ENCODE measurements at places on chromosomes 3 and 15.

- no peak for DNase-seq
These were observed 556.0 kb downstream of the ROBO1 start for GRCh38 chr3:79211586-79212359.

DNA sequence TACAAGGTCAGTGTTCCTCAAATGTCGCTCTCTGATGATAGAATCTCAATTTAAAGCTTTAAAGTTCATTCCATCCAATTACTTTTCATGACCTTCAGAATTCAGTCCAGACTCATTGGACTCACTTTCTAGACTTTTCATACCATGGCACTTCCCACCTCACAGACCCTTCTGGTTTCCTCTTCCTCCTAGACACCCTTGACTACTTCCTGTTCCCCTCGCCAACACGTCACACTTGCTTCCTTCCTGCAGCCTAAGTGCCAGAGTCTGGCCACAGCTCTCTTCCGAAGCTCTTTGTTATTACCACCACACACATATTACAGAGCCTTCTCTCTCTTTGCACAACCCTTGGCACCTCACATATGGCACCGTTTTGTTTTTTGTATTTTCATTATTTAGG lies 59.1 kb upstream of the UMPS start:
- DNase-seq = peak; percentile 54

GRCh38 chr15:67098768-67099282 lies 33.4 kb downstream of the SMAD3 start:
- no peak for DNase-seq

DNA sequence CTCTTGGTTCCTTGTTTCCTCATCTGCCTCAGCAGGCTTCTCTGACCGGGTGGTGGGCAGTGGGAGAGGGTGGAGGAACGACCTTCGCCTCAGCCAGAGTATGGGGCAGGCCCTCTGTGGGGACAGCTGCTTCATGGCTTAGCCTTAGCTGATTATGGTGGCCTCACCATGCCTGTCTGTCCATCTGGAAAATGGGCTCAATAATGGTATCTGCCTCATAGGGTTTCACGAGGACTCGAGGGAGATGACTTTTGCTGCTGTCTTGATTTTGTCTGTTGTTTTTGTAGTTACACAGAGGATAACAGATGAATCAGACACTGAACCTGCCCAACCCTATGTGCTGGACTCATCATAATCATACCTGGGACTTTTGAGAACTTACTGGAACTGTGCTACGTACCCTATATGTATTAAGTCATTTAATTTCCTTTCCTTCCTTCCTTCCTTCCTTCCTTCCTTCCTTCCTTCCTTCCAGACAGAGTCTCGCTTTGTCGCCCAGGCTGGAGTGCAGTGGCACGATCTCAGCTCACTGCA lies 46.5 kb downstream of the CDC25A start:
- DNase-seq = no peak

- DNase-seq = no peak
These were observed 98.7 kb upstream of the STRIT1 start for GRCh38 chr3:155392138-155392537.

DNA sequence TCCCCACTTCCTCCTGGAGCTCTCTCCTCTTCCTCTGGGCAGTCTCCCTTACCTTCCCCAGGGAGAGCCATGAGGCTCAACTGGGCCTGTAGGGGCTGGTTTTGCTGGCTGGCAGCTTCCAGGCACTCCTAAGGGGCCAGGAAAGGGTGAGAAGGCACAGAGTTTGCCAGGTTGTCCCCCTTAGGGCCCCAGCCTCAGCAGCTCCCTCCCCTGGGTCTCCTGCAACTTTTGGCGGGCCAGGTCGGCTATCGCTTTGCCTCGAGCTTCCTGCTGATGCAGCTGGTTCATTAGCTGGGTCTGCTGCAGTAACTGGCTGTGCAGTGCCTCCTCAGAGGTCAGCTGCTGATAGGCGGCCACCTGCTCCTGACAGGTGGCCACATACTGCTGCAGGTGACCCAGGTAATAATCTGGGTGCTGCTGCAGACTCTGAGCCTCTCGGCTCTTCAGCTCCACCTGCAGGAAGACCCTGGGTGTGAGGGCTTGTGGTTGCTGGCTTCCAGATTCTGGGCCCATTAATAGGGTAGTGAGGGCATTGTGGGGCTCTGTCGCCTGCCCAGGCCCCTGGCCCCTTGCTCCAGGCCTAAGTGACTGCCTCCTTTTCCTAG lies 29.7 kb upstream of the OR4F6 start:
- DNase-seq = no peak

DNA sequence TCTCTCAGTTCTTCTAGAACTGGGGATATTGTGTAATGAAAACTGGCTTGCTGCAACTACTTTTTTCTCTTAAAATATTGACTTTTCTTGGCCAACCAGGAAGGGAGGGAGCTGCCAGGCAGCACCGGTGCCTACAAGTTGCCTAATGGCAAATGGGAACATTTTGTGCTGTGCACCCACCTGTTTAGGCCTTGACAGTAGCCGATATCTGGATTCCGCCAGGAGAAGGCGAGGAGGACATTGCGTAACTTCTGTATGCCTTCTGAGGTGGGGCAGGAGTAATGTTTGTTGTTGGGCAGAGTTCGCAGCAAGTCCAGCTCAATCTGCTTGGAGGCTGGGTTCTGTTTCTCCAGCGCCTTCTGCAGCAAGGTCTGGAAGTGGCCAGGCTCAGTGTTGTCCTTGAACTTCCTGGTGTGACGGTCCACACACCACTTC lies 64.9 kb downstream of the TBC1D2B start:
- no peak for DNase-seq

DNA sequence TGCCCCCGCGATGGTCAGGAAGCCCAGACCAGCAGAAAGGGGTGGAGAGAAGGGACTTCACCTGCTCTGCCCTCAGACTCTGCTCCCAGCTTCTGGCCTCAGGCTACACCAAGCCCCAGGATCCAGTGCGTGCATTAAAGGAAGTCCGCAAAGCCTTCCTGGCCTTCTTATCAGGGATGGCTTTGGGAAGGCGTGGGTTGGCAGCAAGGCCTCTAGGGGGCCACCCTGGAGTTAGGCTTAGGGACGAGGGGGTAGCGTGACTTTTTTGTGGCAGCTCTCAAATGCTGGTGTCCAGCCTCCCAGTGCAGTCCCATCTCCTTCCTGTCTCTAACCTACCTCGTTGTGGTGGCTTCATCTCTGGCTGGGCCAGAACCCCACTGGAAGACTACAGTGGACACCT lies 18.9 kb upstream of the RPL29 start:
- DNase-seq = no peak

DNA sequence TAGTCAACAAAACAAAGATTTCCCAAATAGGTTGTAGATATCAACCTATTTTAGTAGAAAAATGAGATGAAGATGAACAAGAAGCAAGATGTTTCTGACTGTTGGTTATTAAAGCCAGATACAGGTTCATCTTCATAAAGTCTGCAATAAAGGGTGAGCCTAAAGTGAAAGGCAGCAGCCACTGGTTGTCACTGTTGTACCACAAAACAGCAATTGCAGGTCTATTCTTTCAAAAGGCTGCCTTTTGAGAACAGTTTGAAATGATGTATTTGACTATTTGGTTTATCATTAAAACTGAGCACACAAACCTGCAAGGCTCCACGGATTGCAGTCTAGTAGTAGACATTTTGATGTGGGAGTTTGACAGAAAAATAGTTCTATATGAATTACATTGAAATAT lies 543.4 kb downstream of the GBE1 start:
- no peak for DNase-seq

- no peak for DNase-seq
These were observed 9.7 kb downstream of the GTF2E1 start for GRCh38 chr3:120752230-120752629.

- DNase-seq = no peak
These were observed 21.9 kb upstream of the ZBTB47 start for GRCh38 chr3:42631620-42632019.

DNA sequence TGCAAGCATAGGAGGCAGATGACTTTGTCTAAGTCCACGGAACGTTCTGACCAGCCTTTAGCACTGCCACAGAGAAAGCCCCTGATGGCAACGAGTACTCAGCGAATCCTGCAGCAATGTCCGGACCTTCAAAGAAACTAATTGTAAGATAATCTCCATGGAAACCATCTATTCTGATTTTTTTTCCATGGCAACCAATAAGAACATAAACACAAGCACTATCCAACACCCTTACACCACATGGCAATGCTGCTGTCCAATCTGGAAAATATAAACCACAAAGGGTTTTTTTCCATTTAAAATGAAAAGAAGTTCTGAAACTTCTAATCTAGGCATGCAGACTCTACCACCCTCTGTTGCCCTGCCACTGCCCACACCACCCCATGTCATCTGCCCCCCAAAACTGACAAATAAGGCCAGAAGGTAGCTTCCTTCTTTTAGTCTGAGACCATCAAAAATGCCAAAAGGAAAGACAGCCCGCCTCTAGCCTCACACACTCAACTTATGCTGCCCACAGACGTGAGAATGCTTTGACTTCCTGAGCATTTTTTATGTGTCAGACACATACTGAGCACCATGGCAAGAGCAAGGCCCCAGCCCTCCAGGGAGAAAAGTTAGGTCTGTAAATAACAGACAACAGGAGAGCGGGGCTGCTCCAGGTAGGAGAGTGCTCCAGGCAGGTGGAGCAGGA lies 44.5 kb downstream of the POC1A start:
- DNase-seq = no peak

DNA sequence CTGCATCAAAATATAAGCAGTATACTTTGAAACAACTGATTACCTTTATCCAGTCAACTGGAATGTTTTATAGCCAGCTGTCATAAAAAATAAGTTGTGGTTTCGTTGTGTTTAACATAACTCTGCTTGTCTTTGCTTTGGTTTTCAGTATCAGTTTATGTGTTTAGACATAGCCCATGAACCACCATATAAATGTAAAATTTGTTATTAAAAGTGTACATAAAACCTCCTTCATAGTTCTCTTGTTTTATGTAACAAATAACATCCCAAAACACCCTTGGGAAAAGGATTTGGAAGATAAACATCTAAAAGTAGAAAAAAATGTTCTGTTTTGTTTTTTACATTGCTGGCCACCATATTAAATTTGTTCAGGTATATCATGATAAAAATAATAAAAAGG lies 347.0 kb upstream of the PROK2 start:
- no peak for DNase-seq

DNA sequence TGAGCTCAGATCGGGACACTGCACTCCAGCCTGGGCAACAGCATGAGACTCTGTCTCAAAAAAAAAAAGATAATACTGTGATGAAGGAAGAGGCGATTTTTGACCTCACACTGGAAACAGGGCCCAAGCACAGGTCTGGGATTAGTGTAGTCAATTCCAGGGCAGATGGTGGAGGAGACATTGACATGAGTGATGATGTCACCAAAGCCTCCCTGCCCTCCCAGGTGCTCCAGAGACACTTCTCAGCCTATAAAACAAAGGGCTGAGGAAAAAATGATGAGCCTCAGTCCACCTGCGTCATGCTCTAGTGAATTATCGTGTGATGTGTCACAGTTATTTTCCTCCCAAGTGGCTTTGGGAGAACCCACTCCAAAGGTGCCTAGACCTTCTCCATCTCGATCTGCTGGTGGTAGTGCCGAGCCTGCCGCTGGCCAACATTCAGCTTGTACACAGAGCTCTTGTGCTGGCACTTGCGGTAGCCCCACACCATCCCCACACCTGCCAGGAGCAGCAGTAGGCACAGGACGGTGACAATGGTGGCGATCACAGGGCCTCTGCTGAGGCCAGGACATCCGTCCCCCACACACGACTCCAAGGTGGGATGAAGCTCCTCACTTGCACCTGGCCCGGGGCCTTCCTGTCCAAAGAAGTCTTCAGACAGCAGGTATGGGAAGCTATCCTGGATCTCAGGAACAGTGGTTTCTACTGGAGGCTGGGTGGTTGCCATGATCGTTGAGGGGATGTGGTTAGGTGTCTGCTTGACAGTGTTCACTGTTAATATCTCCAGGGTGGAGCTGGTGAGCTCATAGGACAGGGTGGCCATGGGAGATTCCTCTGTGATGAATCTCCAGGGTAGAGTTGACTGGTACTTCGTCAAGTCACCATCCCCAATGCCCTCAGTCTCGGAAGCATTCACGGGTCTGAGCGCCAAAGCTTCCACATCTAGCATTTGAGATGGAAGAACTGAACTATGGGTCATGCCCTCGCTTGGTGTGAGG lies 38.8 kb downstream of the CRTAP start:
- no peak for DNase-seq

DNA sequence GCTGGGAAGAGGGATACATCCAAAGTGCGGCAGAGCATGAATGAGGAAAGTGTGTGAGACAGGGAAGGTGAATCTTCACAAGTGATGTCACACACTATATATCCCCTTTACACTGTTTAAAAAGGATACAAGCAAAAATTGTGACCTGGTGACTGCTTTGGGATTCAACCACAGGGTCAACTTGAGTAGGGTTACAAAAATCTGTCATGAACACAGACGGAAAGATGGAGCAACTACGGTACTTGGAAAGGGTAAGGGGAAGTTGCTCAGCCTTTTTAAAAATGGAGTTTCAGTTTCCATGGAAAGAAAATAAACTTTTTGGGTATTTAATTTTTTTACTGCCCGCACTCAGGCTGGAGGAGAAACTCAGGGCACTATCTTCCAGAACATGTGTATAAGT lies 60.3 kb downstream of the B3GNT5 start:
- no peak for DNase-seq

DNA sequence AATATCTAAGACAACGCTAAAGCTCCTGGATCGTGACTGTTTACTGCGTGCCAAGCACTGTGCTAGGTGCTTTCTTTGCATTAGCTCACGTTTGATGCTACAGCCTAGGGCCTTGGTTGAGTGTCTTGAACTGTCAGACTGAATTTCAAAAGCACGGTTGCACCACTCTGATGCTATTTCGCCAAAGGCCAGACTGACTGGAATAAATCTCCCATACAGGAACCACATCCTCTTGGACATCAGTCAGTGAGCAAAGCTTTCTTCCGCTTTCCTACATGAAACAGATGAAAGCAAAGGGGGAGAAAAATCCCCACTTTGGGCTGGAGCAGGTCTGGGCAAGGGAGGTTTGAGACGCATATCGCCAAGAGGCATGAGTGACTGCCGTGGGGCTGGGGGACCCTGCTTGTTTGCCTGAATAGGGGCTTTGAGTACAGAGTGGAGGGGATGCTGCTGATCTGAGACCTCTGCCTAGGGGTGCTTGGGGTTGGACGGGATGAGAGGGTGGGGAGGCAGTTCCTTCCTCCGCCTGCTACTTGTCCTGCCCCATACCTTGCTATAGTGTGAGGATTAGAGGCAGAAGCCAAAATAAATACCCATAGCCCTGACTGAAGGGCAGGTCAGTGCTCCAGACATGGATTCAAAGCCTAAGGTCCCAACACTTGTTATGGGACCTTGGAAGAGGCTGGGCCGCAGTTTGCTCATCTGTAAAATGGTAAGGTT lies 5.3 kb downstream of the FGD5 start:
- no peak for DNase-seq

GRCh38 chr15:83498801-83499200 lies 51.7 kb downstream of the SH3GL3 start:
- DNase-seq = no peak
